ENCODE measurements at places on chromosomes 16 and 17.

DNA sequence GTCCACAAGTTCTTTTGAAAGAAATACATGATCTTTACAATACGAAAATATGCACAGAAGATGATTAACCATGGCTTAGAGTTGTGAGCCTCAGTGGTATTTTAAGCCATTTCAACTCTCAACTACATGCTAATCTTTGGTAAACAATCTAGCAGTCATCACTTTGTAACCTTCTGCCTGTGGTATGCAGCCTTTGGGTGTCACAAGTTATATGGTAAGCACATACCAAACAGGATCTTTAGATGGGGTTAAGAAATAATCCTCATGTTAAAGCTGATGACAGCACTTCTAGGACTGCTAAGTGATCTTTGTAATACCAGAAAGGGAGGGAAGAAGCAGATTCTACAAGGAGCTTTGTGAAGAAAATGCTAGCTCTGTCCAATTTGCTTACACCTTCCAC, 74.3 kb downstream of the CA4 start:
- no peak for ATAC-seq

- peak; percentile 75 for ATAC-seq
Measured at GRCh38 chr16:12458591-12459358, 344.9 kb downstream of the CPPED1 start.

DNA sequence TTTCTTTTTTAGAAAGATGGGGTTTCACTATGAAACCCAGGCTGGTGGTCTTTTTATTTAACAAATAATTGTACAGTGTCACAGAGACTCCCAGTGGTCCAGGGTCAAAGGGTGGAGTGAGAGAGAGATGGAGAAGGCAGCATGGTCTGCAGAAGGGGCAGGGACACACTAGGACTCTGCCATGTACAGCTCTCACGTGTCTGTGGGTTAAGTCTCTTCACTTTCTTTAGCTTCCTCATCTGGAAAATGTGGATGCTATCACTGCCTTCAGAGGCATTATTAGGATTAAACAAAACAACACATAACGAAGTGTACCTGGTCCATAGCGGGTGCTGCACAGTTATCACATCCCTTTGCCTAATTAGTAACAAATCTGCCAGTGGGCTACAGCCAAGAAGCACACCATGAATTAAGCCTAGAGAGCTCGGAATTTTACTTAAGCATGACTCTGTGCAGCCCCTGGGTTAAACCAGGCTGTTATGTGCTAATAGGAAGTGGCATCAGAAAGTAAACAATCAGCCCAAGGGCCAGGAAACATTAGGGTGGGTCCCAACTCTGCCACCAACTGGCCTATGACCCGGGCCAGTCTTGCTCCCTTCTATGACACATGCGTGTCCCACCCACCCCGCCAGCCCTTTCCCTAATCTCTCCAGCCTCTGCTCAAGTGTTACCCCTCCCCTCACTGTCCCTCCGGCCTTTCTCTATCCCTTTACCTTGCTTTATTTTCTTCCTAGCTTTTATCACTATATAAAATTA, 13.9 kb downstream of the TOP3A start:
- ATAC-seq: no peak

GRCh38 chr17:57391076-57391825, 134.9 kb downstream of the MSI2 start:
- ATAC-seq: no peak

GRCh38 chr17:73938706-73939105, 264.8 kb upstream of the RPL38 start:
- no peak for ATAC-seq

- no peak for ATAC-seq
Measured at GRCh38 chr16:354971-355461, 2.5 kb upstream of the AXIN1 start.

GRCh38 chr16:66617728-66618127, 13.2 kb downstream of the CMTM3 start:
- no peak for ATAC-seq

DNA sequence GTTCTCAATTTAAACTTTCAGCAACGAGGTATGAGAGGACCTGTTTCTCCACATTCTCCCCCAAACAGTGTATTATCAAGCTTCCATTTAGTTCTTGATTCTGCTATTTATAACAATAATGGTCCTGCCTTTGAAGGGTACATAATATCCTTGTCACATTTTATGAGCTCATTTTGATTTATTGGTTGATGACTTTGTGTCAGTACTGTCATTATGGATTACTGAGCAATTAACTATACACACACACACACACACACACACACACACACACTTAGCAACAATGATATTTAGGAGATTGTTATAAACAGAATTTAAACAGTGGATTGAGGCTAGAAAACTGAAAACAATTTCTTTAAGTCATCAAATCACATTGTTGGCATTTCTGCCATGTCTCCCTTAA, 7.0 kb downstream of the TMIGD1 start:
- no peak for ATAC-seq

DNA sequence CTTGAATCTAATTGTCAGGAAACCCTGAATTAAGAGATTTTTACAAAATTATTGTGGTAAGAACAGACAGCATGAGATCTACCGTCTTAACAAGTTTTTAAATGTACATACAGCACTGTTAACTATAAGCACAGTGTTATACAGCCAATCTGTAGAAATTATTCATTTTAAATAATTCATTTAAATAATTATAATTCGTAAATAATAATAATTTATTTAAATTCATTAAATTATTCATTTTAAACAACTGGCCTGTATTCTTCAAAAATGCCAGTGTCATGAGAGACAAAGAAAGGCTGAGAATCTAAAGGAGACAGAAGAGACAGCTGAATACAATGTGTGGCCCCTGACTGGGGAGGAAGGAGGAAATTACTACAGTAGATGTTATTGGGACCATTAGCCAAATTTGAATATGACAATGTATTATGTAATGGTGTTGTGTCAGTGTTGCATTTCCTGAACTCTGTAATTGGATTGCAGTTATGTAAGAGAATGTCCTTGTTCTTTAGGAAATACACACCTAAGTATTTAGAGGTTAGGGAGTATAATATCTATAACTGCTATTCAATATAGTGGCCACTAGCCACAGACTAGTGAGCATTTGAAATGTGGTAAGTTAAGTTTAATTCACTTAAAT, 2.3 kb downstream of the RSAD1 start:
- no peak for ATAC-seq

Data from stimulated activated memory B cell treated with anti-CD40 and anti-IgM and Interleukin-4, amounts not matched to agents 10 μg/mL and 1 μg/mL and 100 μg/mL, for 72 hours (primary cell).